Stimulated activated CD4-positive, alpha-beta T cell treated with anti-CD3 and anti-CD28 coated beads, Interleukin-12 subunit alpha, Interleukin-12 subunit beta, amount 100 ng/mL, for 48 hours (primary cell): ENCODE measurements at places on chromosomes 6 and 20.

DNA sequence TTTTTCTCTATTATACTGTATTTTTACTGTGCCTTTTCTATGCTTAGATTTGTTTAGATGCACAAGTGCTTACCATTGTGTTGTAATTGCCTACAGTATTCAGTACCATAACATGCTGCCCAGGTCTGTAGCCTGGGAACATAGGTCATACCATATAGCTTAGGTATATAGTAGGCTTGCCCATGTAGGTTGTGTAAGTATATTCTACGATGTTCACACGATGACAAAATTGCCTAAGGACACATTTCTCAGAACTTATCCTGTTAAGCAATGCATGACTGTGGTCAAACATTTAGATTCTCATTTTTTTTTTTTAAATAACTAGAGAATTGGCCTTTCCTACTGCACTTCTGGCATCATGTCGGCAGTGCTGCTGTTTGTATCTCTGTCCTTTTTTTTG is 253.7 kb upstream of the SUPT3H start:
- DNase-seq: no peak

GRCh38 chr6:90464507-90464906 is 122.4 kb downstream of the MAP3K7 start:
- no peak for DNase-seq

GRCh38 chr6:167797011-167797471 is 29.7 kb upstream of the AFDN start:
- DNase-seq: no peak

DNA sequence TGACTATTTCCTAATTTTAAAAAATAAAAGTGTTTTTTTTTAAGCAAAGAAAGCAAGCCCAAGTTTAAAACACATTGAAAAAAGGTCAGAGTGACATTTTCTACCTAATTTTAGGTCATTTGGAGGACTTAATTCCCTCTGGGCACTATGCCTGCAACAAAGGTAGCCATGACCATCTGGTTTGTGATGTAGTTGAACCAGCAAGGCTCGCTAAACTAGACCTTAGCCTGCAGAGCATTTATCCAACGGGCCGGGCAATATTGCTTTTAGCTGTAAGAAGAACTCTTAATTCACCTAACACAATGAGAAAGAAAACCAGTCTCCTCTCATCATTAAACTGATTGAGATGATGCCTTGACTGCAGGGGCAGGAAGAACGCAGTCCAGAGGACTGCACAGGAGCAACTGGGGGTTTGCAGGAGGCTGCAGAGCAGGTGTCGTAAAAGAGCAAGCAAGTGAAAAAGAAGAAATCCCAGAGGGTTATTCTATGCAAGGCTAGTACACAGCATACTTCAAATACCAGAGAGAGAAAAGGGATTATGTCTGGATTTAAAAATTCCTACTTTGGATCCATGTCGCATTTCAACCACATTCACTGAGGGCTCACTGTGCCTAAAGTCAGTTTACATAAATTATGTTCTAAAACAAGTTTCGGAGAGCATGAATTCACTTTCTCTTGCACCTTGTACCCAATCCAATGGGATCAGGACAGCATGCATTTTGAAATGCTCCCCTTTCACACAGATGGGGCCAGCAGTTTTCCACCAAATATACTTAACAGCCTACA is 12.8 kb downstream of the TRAF3IP2 start:
- DNase-seq: no peak

DNA sequence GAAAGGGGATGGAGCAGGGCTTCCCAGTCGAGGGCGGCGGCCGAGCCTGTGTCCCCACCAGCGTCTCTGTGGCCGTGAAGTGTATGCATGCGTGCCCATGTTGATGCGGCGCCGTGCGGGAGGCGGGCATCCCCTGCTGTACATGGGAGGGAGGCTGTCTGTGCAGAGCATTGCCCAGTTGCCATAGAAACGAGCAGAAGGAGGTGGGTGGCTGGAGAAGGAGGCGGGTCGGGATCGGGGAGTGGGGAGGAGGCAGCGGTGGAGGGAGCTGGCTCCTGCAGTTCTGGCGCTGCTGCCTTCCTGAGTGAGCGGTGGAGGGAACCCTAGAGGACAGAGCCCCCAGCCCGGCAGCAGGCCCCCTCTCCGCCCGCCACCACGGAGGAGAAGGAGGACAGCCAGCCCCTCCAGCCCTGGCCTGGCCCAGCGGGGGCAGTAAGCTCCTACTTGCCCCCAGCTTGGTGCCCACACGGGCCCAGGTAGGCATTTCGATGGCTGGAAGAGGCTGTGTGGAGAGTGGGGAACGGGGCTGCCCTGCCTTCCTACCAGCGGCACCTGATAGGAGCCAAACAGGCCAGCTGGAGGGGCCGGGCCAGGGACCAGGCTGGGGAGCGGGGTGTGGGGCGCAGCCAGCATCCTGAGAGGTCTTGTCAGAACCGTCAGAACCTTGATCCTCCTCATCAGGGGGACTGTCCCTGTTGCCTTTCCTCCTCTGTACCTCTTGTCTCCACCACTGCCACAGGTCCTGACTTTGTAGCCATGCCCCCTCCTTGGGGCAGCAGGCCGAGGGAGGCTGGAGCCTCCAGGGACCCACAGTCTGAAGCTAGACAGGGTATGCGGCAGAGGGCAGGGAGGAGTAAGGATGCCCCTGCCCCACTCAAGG is 41.3 kb downstream of the SPDEF start:
- DNase-seq: no peak

GRCh38 chr6:130029163-130029562 is 10.8 kb downstream of the L3MBTL3 start:
- DNase-seq: no peak

DNA sequence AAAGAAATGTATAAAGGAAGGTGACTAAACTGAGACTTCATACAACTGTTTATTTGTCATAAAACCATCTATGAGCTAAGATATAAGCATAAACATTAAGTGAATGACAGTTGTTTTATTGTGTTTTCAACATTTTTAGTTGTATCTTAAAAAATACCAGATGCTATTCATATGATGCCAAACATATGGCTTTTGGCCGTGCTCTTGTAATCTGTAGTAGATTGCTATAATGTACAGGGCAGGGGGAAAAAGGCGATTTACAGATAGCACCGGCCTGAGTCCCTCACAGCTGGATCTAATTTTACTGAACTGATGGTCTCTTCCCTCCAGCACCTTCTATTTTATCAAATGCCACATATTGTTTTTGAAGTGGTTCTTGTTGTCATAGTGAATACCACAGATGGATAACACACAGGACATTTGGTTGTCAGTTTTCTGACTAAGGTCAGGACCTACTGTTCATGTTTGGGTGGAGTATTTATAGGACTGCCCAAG is 48.2 kb downstream of the CENPW start:
- DNase-seq: no peak

DNA sequence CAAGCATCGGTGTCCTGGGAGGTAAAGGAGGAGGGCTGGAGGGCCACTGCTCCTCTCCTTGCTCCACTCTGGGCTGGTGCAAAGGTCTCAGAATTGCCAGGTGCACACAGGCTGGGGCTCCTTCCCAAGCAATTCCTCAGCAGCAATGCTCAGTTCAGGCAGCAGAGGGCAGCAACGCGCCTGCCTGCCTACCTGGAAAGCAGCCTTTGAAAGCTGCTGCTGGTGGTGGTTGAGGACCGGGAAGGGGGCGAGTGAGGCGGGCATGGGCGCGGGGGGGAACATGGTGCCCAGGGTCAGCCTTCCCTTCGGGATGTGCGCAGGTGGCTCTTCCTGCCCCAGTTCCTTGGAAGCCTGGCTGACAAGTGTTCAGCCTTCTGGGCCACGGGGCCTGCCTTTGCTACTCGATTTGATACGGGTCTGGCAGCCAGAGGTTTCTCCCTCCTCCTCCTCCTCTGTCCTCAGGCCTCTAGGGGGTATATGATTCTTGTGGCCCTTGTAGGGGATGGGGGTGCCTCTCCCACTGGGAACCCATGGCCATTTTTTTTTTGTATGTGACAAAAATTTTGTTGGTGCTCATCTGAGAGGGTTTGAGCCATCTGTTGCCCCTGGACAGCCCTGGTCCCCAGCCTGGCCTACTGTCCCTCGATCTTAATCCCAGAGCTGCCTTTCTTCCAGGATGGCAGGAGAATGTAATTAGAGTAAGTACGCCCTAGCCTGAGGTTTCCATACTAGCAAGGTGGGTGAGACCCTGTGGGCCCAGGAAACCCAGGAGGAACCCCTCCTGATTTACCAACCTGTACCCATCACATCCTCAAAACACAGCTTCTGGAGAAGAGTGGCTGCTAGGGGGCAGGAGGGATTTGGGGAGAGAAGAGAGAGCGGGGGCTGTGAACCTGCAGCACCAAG is 20.1 kb downstream of the MRPS18A start:
- DNase-seq: peak; percentile 72

DNA sequence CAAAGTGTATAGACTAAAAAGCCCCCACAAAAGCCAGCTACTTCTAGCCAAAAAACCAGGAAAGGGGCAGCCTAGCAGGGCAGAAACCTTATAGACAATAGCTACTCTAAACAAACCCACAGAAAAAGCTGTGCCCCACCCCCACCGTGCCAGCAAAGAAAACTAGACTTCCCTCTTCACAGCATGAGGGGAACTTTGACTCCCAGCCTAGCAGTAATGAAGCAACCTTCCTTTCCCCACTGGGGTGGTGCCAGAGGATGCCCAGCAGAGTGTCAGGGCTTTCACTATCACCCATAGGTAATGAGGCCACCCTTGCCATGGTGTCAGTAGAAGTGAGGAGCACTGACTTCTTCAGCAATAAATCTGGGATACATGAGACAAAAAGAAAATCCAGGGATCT is 99.0 kb upstream of the LGSN start:
- no peak for DNase-seq

- DNase-seq: no peak
Observed at GRCh38 chr6:139325125-139325524, 33.3 kb upstream of the TXLNB start.
